ENCODE measurements at places on chromosomes 13 and 19. TPM values are rescaled to one million over a fixed set of nuclear protein-coding genes. Genes with fewer than 3 reads are reported as not detected.

The SHKBP1 gene
- total RNA-seq, result 173 TPM

The TEKTIP1 gene
- total RNA-seq, result 3.8 TPM

The LENG1 gene
- 6.1 TPM for total RNA-seq

DNA sequence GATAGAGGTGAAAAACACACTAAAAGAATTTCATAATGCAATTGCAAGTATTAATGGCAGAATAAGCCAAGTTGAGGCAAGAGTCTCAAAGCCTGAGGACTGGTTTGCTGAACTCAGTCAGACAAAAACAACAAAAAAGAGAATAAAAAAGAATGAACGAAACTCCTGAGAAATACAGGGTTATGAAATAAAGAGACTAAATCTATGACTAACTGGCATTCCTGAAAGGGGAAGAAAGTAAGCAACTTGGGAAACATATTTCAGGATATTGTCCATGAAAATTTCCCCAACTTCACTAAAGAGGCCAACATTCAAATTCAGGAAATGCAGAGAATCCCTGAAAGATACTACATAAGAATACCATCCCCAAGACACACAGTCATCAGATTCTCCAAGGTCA, 47.8 kb downstream of the UBL3 start:
- DNase-seq, result no peak

GRCh38 chr19:56319991-56320390, 5.4 kb upstream of the ZSCAN5A start:
- no peak for DNase-seq

- no peak for DNase-seq
These were observed 4.3 kb upstream of the ZDHHC20 start for GRCh38 chr13:21463424-21463823.

- no peak for DNase-seq
These were observed 61.3 kb downstream of the CELF5 start for GRCh38 chr19:3285647-3286176.

DNA sequence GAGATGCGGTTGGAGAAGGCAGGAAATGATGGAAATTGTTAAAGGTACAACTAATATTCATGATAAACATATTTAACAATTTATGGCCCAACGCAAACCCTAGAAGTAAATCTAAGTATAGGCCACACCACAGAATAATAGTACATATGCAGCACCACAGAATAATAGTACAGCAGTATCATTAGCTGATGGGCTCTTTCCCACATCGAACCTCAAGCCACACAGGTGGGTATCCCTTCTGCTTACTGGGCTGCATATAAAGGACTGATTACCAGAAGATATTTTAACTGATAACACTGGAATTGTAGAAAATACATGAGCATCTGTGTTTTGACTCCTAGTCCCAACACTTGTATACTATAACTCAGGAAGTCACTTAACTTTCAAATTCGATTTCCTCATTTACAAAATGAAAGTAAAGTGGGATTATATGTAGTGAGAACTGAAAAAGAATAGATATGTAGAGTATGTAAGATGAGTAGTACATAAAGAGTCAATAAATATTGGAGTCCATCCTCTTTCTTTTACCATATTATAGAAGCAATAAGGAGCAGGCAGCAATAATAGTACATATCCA, 91.5 kb downstream of the TSC22D1 start:
- DNase-seq, result no peak

The LSM7 gene
- 115 TPM for total RNA-seq

The ARID3A gene
- total RNA-seq, result 22.4 TPM

Measured in activated naive CD4-positive, alpha-beta T cell treated with anti-CD3 and anti-CD28 coated beads, Interleukin-2, amount 50 U/mL, for 72 hours (primary cell).